AG09319 (cell line): ENCODE measurements at places on chromosomes 6 and 20.
A peak's percentile ranks its signal among the peaks of the same experiment; 100 is the strongest.

DNA sequence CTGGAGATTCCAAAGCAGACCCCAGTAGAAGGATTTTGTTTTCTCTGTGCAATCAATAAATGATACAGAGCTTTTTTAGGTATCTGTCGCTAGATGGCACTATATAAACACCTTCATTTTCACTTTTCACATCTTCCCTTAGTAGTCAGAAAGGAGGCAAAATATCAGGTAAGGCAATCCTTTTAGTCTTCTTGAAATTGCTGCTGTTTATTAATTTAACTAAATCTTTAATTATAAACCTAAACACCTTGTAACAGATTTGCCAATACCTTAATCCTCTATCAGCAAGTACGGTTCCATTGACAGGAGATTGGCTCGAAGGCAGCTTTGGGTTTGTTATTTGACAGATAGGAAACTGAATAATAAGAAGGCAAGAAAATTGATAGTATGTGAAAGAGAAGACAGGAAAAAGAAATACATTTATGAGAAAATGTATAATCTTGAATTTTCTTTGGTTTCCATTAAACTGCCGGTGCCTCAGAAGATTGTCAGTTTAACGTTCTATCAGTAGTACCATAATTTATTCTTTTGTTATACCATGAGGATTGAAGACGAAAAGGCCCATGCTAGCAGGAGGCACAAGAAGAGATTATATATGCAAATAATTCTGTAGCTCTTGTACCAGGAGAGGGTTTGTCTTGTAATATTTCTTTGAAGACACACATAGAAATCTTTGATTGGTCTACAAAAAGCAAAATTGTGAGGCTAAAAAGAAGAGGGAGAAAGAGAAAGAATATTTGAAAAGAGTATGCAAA, 23.5 kb upstream of the IBTK start:
- DNase-seq: no peak

- DNase-seq: no peak
Measured at GRCh38 chr6:63319939-63320338, at the start of gene LGSN. Gene LGSN, minus strand, starts transcription at chr6:63319983. Its CDS starts 40 bp downstream, at chr6:63319943.

- no peak for DNase-seq
Measured at GRCh38 chr6:55825402-55826051, 49.9 kb downstream of the BMP5 start.

- DNase-seq: no peak
Measured at GRCh38 chr6:106197441-106197840, 111.3 kb downstream of the PRDM1 start.

- no peak for DNase-seq
Measured at GRCh38 chr20:46799781-46800408, 90.4 kb downstream of the SLC2A10 start.

GRCh38 chr6:13776602-13777001, 37.8 kb downstream of the MCUR1 start:
- DNase-seq: no peak

GRCh38 chr6:119096721-119097565, 18.5 kb upstream of the FAM184A start:
- no peak for DNase-seq

DNA sequence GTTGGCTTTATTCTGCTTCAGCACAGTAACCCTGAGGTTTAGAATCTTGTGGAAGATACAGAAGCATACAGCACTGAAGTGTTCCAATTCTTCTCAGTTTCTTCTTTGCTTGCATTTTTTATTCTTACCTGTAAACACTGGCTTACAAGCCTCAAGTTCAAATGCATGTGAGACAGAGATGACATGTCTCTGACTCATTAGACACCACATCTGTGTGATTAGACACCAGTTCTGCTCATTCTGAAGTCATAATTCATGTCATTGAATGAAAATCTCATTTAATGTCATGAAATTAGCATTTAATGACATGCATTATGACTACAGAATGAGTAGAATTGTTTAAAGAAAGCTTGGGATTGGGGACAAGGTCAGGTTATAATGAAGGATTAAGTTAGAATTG, 5.8 kb downstream of the GZF1 start:
- DNase-seq: no peak

DNA sequence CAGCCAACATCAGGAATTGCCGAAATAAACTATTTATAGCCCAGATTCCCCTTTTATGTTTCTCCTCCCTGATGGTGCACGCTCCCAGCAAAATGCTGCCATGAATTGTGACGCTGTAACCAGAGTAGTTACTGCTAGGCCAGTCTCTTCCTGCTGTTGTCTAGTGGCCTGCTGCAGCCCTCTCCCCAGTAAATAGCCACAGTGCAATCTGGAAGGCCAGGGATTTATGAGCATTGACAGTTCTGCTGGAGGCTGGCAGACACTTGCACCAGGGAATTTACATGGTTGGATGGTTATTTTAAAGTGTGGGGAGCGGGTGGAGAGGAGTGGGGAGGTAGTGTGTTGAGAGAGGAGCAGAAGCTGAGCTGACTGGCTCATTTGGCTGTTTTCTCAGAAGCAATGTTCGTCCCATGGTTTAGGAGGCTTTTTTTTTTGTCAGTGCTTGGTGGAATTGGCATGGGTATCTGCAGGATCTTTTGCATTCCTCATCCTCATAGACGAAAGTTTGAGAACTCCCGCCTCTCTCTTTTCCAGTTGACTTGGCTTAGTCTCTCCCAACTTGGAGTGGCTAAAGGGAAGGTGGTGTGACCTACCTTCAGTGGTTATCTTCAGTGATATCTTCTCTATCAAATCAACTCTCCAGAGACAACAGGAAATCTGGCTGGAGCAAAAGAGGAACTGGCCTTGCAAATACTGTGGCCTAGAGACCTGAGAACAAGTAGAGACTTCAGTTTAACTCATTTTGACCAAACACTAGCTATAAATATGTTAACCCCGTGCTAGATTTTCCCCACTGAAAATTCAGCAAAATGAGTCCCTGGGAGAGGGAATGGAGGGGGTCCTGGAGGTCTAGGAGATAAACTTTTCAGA, 99.3 kb upstream of the VSTM2L start:
- DNase-seq: no peak

- no peak for DNase-seq
Measured at GRCh38 chr6:158500016-158500735, 59.7 kb upstream of the TMEM181 start.

GRCh38 chr6:117687021-117687648, 11.9 kb downstream of the NUS1 start:
- DNase-seq: no peak

- no peak for DNase-seq
Measured at GRCh38 chr6:141877275-141877983, 255.3 kb upstream of the GJE1 start.

- no peak for DNase-seq
Measured at GRCh38 chr20:57389695-57390603, 1.2 kb upstream of the RBM38 start.

DNA sequence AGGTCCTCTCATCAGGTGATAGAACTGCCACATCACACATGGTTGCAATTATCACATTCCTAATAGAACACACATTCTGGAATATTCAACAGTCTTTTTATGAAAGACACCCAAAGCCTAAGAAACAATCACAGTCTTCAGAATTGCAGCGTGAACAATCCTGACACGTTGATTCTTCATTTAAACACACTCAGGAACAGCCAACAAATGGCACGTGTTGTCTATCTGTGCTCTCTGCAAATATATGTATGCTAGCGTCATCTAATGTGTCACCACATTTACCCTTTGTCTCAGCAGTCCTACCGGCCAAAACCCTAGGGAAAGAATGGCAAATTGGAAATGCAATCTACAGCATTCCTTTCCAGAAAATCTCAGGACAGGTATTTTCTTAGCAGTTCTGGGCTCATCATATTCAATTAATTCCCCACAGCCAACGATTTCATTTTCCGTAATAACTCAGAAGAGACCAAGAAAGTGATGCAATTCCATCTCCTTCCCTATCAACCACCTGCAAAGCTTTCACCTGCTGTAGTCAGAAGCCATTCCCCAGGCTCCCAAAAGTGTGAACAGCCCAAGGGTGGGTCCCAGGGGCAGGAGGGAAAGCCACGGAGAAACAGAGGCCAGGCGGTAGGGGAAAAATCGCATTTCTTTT, 280.3 kb upstream of the JARID2 start:
- DNase-seq: no peak

DNA sequence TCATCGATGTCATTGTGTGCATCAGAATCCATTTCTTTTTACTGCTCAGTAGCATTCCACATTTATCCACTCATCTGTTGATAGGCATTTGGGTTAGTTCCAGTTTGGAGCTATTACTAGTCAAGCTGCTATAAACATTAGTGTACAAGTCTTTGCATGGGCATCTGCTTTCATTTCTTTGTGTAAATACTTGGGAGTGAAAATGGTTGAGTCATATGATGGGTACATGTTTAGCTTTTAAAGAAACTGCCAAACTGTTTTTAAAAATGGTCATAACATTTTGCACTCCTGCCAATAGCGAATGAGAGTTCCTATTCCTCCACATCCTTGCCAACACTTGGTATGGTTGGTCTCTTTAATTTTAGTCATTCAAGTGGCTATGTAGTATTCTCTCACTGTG, 21.2 kb upstream of the SLC22A2 start:
- no peak for DNase-seq

DNA sequence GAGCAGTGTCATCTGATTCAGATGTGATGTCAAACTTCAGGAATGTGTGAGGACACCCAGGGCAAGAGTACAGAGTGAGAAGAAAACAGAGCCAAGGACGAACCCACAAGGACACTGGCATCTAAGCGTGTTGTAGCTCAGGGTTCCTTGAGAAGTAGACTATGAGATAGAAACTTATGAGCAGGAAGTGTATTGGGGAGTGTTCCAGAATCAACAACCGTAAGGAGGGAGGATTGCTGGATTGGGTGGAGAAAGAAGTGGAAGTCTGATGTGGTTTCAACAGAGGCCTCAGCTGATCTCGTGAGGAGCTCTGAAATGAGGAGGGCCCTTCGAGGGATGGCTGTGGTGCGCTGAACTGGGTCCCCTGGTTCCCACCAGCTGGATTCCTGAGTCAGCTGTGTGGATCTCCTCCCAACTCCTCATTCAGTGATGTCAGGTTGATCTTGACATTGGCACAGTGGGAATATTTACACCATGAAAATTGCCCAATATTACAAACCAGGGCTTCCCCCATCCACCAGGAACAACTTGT, 25.7 kb upstream of the IGF2R start:
- DNase-seq: no peak

DNA sequence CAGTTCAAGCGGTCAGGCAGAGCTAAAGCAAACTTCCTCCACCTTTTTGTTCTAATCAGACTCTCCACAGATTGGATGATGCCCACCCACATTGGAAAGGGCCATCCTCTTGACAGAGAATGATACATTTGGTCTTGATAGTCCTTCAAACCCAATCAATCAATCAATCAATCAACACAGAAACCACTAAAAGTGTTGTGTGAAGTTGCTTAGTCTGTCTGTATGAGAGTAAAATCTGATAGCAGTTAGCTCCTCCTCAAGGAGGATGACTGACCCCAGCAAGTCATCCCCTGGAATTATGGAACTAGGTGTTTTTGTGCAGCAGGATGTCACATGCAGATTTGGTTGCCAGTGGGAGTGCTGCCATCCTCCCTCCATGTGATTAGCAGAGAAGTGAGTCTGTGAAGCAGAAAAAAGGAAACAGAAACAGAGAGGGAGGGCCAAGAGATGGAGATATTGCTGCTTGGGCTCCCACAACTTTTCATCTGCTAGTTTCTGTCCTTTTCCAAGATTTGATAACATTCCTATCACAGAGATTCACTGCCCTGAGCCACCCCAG, 32.0 kb upstream of the SSTR4 start:
- no peak for DNase-seq

DNA sequence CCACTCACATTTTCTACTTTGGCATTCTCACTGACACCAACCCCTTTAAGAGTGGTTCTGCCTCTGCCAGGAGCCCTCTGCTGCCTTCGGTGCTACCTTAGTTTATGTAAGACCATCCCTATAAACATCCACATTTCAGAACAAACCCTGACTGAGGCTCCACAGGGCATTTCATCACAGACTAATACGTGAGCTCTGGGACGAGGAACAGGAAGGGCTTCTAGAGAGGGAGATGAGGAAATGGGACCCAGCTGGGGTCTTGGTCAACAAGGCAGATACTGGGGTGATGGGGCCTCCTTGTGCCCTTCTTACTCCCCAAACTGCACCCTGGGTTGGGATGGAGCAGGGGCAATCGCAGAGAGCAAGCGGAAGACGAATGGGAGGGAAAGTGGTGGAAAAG, 86.5 kb upstream of the FYN start:
- no peak for DNase-seq

GRCh38 chr6:158626360-158627167, 18.0 kb downstream of the DYNLT1 start:
- no peak for DNase-seq

DNA sequence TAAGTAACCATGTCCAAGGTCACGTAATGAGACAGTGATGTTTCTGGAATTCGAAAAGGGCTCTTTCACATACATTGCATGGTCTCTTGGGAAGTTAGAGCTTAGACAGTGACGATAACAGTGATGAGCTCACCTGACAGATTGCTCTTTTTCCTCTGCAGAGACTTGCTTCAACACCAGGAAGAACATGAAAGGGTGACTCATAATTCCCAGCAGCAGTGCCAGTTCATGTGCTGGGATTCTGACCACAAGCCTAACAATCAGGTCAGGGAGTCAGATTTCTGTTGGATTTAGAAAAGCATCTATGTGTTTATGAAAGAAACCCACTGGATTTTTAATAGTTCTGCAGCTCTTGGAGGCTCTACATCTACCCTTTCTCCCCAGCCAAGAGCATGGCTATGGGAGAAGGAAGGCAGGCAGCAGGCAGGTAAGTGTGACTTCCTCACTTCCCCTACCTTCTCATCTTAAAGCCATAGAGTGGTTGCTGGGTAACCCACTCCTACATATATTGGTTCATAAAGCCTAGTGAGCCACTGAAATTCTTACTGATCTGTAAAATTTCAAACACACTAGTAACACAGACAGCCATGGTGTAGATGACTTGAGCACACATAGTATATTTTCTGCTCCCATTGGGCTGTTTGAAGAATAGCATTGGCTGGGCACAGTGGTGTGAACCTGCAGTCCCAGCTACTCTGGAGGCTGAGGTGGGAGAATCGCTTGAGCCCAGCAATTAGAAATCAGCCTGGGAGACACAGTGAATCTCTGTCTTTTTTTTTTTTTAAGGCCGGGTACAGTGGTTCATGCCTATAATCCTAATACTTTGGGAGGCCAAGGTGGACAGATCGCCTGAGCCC, 44.4 kb upstream of the LOC128125822 start:
- DNase-seq: peak; percentile 69

- no peak for DNase-seq
Measured at GRCh38 chr20:57656821-57657534, 36.8 kb upstream of the ZBP1 start.

DNA sequence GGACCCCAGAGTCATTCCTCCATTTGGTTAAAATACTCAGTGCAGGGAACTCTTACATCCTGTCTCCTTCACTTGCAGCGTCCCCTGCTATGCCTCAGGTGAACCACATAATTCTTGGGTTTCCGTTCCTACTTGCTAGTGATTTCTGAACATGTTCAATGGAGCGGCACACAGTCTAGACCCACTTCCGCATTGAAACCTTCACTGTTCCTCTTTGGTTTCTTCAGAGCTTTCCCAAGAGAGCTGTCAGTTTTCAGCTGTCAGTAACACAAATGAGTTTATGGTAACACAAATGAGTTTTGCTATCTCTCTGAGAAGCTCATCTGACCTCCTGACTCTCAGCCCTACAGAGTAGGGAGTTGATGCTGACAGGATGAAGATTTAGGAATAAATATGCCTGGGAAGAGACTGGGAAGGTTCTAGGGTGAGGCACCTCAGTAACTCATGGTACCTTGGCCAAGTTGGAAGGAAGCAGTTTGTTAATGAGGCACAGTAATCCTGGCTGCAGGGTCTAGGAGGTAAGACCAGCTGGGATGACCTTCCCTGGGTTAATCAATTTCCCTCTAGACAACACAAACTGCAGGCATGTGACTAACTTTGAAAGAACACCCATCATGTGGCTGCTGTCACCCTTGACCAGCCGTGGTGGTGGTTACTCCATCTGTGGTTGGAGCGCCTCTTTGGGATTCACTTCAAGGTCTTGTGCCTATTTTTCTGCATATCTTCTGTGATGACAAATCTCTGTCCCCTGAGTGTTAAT, 5.4 kb downstream of the SYS1 start:
- DNase-seq: no peak
